ENCODE measurements at places on chromosomes 6 and 20.

GRCh38 chr6:168332020-168332419 lies 12.4 kb upstream of the DACT2 start:
- DNase-seq: no peak

DNA sequence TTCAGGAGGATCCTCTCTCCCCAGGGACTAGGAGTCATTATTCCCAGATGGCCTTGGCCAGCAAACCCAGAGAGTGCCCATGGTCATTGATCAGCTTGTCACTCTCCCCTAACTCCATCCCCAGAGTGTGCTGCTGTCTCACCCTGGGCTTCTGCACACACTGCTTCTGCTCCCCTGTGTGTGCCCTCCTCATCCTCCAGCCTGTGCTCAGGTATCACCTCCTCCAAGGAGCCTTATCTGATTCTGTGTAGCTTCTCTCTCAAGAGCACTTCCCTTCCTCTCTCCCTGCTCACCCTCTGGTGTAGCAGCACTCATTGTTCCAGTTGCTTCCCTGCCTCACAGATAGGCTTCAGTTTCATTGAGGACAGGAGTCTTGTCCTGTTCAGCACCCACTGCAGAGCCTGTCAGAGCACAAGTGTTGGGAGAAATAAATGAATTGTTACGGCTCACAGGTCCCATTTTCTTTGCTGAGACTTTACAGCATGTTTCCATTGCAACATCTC lies 102.4 kb downstream of the JAG1 start:
- no peak for DNase-seq

GRCh38 chr6:37205997-37206340 lies 36.0 kb downstream of the PIM1 start:
- no peak for DNase-seq

GRCh38 chr6:164183556-164184123 lies 769.1 kb downstream of the QKI start:
- no peak for DNase-seq

GRCh38 chr6:10140824-10141223 lies 274.1 kb downstream of the TFAP2A start:
- DNase-seq: no peak
